HTR-8/SVneo (cell line): ENCODE measurements at places on chromosomes 4 and X.

GRCh38 chrX:55867708-55868107, 150.2 kb downstream of the RRAGB start:
- DNase-seq = no peak

GRCh38 chrX:56228914-56229313, 3.2 kb upstream of the KLF8 start:
- no peak for DNase-seq

DNA sequence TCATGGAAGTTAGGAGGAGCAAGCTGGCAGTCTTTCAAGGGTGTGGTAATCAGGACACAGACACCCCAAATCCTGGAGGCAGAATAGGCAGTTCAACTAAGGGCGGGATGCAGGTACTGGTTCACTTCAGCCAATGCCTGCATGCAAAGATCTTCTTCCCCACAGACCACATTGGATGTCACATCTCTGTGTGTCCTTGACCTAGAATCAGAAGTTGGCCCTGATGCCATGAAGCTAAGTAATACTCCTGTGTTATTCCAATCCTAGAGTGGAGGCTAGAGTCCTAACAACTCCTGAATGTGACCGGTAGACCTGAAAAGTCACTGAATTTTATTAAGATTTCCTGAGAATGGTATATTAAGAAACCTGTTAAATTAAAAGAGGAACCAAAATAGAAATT, 165.5 kb downstream of the DMD start:
- DNase-seq = no peak

- no peak for DNase-seq
Measured at GRCh38 chr4:22233230-22233629, 282.6 kb downstream of the ADGRA3 start.

GRCh38 chrX:123975180-123975579, 13.7 kb downstream of the STAG2 start:
- DNase-seq = no peak

GRCh38 chrX:153485396-153486080, 9.2 kb upstream of the BGN start:
- DNase-seq = no peak

GRCh38 chrX:78092296-78092695, 11.8 kb upstream of the PGK1 start:
- peak; percentile 51 for DNase-seq
